Amniotic epithelial cell (primary cell): ENCODE measurements at places on chromosomes 7 and 10.
A peak's percentile ranks its signal among the peaks of the same experiment; 100 is the strongest.

GRCh38 chr10:124138883-124139348 is 45.5 kb upstream of the CHST15 start:
- no peak for DNase-seq

DNA sequence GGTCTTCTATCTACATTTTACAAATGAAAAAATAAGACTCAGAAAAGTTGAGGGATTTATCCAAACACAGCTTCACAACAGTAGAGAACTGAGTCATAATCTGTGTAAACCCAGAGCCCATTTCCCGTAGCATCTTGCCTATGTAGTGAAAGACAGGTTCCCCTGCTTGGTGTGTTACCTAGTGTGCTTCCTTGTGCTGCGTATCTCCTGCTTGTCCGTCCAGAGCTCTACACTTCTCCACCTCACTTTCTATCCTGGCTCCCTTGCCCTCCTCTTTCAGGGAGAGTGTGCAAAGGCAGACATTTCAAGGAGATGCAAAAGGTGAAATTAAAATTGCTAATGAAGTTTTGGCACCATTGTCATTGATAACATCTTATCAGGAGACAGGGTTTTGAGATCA is 1.4 kb upstream of the ASNS start:
- DNase-seq, result no peak

GRCh38 chr7:33190688-33191304 is 61.4 kb downstream of the BBS9 start:
- DNase-seq, result no peak

- no peak for DNase-seq
Observed at GRCh38 chr7:122013630-122014029, 130.4 kb downstream of the AASS start.

GRCh38 chr7:66146701-66147100 is 32.1 kb downstream of the CRCP start:
- peak; percentile 42 for DNase-seq

DNA sequence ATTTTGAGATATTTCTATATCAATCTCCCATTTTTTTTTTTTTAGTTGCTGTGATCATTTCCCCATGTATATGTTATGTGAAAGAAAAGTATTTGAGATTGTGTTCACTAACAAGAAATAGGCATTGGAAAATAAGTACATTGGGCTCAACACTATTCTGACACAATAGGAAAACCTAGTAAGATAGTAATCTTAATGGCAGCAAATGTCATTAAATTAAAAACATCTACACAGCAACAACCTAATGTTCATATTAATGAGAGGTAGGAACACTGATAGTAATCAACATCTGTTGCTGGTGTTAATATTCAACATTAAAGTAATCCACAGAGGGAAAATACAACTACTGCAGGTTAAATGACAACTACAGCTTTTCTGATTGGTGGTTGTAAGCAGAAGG is 1.5 kb upstream of the GTPBP10 start:
- DNase-seq, result no peak

GRCh38 chr10:11335881-11336430 is 275.5 kb downstream of the USP6NL start:
- DNase-seq, result no peak

DNA sequence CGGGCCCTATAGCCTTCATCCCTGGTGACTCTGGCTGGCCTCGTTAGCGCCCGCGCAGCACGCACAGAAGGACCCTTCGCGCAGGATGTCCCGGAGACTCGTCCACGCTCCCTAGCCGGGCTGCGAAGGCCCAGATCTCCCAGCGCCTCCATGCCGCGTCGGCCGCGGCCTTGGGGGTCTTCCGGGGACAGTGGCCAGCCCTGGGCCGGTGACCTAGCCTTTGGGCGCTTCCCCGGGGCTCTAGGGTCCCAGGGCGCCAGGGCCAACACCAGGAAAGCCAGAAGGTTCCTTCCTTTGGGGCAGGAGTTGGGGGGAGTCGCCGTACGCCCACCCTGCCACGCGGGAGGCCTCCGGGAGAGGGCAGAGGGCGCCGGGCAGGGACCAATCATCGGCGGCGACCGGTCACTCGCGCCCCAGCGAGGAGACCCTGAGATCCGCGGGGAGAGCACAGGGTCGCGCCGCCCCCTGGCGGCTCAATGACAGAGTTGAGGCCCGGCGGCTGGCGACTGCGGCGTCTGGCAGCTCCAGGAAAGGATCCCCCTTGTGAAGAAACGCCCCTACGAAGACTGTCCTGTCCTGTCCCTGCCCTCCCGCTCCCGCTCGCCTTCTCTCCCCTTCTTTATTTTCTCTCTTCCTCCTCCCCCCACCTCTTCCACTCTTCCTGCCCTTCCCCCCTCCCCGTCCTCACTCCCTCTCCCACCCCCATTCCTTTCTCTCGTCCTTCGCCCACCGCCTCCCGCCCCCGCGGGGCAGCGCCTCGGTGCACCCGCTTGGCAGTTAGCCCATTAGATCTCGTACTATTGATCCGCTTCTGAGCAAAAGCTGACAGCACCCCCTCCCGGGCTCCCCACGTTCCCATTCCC is 62.3 kb upstream of the LBX1 start:
- no peak for DNase-seq

- peak; percentile 82 for DNase-seq
Observed at GRCh38 chr7:119959811-119960210, 313.2 kb upstream of the KCND2 start.

- DNase-seq, result no peak
Observed at GRCh38 chr10:133455196-133455595, 1.5 kb downstream of the SCART1 start.

GRCh38 chr7:122553761-122554160 is 145.2 kb downstream of the RNF133 start:
- no peak for DNase-seq

DNA sequence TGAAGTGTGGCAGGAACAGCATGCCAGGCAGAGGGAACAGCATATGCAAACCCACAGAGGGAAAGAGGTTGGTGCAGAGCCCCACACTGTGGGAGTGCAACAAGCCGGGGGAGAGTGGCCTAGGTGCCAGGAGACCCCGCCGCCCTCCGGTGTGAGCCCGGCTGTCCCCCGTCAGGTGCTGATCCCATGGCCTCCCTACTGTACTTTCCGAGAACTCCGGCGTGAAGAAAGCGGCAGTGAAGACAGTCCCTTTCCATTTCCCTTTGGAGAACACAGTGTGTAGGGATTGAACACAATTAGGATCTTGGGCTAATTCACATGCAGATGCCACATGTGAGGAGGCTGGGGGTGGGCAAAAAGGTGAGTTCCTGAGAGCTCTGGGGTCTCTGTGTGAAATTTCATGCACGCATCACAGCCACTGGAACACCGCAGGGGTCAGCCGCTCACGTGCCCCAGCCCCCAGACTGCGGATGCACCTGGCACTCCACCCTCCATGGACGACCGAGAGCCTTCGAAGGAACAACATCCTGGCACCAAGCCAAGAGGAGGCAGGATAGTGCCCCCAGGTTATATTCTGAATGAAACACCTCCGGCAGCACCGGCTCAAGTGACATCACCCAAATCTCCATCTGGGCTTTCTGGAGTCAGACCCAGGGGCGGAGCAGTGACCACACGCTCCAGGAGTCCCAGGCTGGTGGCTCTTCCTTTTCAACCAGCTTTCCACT is 82.1 kb upstream of the PPP2R2D start:
- DNase-seq, result no peak

DNA sequence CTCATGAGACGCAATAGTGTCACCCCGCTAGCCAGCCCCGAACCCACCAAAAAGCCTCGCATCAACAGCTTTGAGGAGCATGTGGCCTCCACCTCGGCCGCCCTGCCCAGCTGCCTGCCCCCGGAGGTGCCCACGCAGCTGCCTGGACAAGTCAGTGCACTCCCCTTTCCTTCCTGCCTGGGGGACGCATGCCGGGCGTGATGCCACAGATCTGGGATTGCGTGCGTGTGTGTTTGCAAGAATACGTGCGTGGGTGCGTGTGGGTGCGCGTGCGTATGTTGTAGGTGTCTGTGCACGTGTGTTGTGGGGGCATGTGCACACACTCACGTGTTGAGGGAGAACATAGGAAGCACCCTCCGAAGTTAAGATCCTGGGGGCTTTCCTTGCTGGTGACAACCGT is 23.5 kb downstream of the PFKFB3 start:
- no peak for DNase-seq

DNA sequence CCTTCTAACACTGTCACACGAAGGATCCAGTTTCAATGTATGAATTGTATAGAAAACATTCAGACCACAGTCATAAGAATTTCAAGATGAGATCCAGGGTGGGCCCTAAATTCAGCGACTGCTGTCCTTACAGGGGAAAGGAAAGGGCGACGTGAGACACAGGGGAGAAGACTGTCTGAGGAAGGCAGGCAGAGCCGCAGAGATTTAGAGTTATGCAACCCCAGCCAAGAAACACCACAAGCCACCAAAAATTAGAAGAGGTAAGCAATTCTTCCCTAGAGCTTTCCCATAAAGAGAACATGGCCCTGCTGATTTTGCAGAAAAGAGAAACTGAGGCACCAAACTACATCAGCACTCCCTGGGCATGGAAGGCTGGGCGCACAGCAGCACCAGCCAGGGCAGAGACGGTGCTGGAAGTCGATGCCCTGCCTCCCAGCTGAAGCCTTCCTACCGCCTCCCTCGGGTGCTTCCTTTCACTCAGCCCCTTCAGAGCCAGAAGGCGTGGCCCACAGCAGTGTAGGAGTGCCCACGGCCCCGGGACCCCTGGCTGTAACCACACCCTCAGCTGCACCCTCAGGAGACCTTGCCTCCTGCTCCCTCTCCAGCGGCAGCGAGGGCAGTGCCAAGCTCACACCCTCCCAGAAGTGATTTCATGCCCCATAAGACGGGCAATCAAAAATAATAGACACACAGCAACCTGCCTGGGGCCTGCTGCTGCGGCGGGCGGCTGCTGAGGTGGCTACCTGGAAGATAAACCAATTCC is 81.0 kb upstream of the LRRC4 start:
- DNase-seq, result no peak

DNA sequence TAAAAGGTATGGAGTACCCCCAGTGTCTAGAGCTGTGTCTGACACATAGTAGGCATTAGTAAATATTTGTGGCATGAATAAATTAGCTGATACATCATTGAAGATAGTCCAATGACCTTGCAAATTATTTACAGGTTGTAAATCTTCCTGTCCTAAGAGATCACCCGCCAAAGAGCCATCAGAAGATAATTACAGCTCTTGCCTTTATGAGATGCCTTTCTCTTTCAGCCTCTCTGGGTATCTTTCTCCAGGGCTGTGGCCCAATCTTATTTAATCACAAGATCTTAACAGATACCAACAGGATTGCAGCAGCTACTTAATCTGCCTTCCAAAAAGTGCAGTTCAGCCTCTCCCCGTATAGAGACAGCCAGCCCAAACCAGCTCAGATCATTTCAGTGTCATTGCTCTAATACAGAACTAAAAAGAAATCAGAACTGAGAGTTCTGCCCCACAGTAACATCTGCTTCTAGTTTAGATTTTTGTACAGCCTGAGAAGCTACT is 41.5 kb downstream of the MYOF start:
- peak; percentile 51 for DNase-seq

GRCh38 chr10:121525251-121526134 is 72.8 kb downstream of the FGFR2 start:
- DNase-seq, result no peak

DNA sequence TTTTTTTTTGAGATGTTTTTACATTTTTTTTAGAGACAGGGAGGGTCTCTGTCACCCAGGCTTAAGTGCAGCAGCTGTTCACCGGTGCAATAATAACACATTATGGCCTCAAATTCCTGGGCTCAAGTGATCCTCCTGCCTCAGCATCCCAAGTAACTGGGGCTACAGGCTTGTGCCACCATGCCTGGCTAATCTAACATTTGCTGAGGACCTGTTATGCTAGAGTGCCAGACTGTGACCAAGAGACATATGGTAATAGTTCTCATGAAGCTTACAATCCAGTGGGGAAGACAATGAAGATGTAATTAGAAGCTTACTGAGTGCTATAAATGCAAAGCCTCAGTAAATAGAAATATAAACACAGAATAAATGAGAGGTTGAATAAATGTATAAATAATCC is 17.6 kb upstream of the ORC5 start:
- DNase-seq, result no peak

DNA sequence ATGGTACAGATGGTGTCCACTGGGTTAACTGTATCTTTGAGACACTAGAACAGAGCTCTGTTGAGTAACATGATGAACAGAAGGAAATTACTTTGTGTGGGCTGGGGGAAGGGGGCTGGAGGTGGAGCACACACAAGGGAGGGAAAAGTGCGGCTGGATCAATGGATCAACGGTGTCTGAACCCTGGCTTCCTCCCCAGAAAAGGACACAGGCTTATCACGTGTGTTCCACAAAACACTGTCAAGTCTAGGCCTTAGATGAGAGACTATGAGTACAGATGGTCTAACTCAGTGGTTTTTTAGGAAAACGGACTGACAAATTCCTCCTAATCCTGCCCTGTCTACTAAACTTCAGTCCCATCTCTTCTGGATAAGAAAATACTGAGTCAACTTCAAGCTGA is 27.8 kb downstream of the HSPB1 start:
- no peak for DNase-seq

DNA sequence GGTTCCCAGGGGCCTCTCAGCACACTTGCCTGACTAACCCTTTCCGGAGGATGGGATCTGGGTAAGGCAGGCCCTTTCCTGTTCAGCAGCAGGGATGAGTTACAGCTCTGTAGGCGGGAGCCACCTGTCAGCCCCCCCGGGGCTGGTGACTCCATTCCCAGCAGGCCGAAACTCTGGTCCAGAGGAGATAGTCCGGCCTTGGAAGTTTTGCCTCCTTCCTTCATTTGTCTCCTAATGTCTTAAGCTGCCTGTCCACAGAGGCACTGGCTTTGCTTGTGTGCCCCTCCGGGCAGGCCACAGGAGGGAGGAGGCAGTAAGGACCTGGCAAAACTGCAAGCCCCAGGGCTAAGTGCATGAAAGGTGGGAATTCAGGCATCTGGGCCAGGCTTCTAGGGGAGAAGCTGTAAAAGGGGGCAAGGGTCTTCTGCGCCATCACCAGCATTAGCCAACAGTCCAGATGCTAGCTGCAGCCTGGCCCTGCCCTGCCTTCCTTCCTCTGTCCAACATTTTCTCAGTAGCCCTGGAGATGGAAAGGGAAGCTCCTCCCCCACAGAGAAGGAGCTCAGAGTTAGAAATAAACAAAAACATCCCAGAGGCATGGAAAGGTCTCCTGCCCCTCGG is 1.2 kb downstream of the ADIRF start:
- peak; percentile 24 for DNase-seq

- peak; percentile 75 for DNase-seq
Observed at GRCh38 chr10:75083972-75084833, 27.3 kb upstream of the SAMD8 start.

- DNase-seq, result no peak
Observed at GRCh38 chr7:46192271-46192670, 271.2 kb upstream of the IGFBP3 start.
